Immature natural killer cell (primary cell): ENCODE measurements at places on chromosomes 7 and 10.

DNA sequence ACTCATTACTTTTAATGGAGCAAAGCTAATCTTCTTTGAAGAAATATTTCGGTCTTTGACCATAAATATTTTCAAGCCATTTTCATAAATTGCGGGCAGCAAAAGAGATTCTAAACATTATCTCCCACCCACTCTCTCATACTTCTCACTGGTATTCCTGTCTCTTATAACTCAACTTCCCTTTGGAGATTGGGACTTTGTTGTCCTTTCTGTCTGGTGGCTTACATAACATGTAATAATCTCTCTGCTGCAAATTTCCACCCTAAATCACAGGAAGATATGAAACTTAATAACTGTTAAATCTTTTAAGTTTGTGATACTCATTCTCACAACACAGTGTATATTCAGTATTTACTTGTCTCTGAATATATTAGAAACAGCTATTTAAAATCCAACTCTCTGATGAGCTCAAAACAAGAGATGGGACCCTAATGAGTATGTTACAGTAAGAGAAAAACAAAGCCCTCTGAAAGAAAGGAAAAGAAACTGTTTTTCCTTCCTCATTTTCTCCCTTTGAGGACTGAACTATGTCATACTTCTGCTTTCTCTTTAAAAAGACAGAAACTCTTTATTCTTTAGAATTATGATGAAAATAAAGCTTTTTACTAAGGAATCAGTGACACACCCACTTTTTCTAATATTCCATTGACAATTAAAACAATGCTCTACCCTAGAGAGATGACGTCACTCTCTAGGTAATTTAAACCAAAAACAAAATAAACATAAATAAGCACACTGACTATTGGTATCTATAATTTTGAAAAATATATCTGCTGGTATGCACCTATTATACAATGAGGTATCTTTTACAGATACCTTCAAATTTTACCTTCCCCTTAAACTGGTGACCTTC is 14.7 kb downstream of the CALCR start:
- DNase-seq, result no peak

DNA sequence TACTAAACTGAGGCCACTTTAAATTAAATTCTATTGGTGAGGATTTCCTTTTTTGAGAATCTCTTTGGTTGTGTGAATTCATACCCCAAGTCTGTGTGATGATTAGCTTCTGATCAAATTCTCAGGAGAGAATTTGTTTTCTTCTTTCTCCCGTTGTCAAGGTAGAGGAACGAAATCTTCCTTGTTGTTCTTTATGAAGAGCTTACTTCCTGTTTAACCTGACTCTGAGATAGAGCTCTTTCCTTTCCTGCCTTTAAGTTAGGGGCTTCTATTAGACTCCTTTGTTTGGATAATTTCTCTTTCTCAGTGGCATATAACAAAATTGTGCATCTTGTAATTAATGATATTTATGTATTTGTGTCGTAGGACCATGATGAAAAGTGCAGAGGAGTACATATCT is 572.1 kb downstream of the REEP3 start:
- DNase-seq, result no peak

- peak; percentile 16 for DNase-seq
These were observed 76.5 kb upstream of the FGL2 start for GRCh38 chr7:77276120-77276519.

DNA sequence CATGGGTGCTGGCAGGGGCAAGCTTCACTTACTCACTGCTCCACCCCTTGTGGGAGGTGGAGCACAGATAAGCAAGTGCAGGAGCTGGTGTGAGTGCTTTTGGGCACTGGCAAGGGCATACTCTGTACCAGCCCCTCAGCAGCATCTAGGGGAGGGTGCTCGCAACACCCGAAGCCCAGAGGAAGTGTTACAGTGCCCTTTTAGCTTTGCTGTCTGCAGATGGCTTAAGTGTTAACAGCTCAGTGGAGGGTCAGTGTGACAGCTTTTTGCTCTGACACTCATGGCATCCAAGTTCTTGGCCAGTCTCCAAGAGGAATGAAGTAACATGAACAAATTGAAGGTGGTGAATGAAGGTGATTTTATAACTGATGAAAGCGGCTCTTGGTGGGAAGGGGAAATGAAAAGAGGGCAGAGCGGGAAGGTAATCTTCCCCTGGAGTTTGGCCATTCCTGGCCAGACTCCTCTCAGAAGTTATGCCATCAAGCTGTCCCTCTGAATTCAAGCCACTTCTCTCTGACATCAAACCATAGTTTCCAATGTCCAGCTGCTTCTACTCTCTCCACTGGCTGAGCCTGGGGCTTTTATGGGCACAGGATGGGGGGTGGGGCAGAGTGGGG is 862.5 kb downstream of the KCNMA1 start:
- DNase-seq, result no peak

- no peak for DNase-seq
These were observed 44.5 kb downstream of the RBM28 start for GRCh38 chr7:128299109-128299607.

DNA sequence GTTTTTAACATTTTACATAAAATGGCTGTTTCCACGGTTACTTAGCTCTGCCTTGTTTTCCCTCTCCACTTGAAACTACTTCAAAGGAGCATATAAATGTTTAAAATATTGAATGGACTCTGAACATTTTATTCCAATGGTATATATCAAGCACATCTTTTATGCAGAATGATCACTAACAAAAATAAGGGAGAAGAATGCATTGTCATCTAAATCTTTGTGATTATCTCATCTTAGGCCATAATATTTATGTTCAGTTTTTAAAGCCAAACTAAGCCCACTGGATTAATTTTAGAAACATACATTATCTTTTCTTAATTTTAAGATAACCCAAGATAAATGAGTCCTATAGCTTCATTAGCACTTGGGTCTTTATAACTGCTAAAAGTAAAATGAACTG is 13.4 kb upstream of the EBLN1 start:
- DNase-seq, result no peak

DNA sequence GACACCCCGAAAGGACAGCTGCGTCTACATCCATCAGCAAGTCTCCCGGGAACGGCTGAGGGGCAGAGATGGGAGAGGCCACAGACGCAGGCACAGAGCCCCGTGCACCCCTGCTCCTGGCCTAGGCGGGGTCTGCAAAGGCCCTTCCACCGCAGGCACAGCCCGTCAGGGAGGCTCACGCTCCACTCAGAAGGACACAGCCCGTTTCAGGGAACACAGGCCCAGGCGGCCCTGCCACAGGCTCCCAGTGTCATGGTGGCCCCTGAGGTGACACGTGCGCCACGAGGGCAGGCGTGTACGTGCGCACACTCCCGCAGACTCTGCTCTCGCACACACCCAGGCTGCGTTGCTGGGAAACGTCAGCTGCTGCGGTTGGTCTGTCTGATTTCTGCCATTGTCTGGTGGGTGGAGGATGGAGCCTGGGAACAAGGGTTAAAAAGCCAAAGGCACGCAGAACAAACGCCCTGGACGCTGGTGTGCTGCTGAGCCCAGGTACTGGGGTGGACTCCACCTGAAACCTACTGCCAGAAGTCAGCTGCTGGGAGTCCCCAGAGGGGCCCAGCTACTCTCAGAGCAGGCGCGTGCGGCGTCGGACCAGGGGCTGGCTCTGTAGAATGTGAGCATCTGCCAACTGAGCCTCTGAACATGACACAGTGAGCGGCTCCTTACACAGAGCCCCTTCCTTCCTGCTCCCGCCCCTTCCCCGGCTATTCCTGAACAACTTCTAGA is 13.1 kb downstream of the GPER1 start:
- no peak for DNase-seq

GRCh38 chr7:135197906-135198655 is 13.2 kb downstream of the WDR91 start:
- DNase-seq, result no peak

DNA sequence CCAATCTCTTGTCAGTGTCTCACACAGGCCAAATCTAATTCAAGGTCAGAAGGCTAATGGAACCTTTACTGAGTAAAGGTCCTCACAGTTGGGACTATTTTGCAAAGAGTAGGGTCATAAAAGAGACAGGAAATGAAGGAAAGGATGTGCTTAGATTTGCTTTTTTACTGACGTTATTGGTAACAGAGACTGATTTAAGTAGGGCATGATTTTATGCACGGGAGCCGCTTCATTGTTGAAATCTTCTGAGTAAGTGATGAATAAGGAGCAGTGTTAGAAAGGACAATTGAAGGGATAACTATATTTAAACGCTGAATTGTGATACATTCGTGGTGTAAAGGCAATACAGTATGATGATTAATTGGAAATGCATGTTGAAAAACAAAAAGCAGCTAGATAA is 261.5 kb downstream of the MALRD1 start:
- no peak for DNase-seq

GRCh38 chr10:86263907-86264306 is 102.7 kb downstream of the GRID1 start:
- no peak for DNase-seq

GRCh38 chr10:93475871-93476270 is 6.3 kb downstream of the MYOF start:
- DNase-seq, result no peak

GRCh38 chr7:118948508-118948907 is 724.0 kb downstream of the ANKRD7 start:
- DNase-seq, result no peak

GRCh38 chr10:78465431-78465830 is 431.8 kb downstream of the RPS24 start:
- DNase-seq, result no peak
